CD4-positive, alpha-beta memory T cell (primary cell): ENCODE measurements at places on chromosomes 5 and 9.

- H3K27me3 ChIP-seq, result no peaks in the 10 kb centered on the region
- no peak overlapping the region for H3K4me3 ChIP-seq
- DNase-seq, result no peak
- H3K27ac ChIP-seq, result no peak overlapping the region
These were observed 264.8 kb downstream of the KIAA0825 start for GRCh38 chr5:94353605-94354004.

DNA sequence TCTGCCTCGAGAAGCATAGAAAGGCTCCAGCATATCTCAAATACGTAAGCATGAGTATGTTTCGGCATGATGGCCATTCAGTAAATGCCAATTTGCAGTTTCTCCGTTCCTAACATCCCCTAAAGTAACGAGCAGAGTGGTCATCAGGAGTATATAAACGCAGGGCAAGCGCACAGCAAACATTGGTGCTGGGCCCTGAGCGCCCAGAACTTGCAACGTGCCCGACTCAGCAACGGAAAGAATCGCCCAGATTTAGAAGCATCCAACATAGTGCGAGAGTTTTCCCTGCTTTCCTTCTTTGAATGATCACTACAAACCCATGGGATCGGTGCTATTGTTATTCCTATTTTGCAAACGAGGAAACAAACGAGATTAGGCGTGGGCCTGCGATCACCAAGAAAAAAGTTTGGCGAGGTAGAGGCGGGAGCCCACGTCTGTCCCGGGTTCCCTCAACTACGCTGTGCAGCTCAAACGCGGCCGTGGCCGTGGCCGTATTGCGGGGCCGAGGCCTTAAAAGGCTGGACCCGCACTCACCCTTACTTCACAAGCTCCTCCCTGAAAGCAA, 505 bp downstream of the RPS14 start:
- H3K4me3 ChIP-seq, result peak overlapping the region; percentile 99
- H3K27me3 ChIP-seq, result no peaks in the 10 kb centered on the region
- H3K36me3 ChIP-seq, result peaks cover 40% of the 10 kb centered on the region
- H3K4me1 ChIP-seq, result peaks cover 28% of the 10 kb centered on the region
- no peak for DNase-seq
- H3K27ac ChIP-seq, result peak overlapping the region; percentile 99

DNA sequence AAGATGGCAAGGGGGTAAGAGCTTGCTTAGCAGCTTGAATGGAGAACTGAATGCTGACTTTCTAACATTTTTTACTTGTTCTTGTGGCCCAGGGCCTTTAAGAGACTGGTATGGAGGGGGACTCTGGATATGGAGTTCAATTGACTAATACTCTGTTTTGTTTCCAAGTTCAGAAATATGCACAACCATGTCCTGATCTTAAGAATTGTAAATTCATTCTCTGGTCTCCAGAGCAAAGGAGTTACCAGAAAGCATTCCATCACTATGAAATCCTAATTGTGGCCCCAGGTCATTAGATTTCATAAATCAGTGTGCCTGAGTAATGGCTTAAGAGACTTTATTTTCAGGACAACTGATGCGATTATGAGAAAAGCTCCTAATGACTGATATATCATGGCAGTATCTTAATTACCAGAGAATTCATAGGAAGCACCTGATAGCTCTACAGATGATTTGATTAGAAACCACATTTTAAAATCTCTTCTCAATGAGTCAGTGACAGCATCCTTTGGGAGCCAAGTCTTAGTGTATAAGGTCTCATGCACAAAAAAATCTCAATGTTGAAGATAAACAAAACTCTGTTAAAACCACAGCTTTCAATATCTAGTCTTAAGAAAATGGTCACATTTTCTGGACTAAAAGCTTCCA, 613.6 kb upstream of the KLF4 start:
- H3K27me3 ChIP-seq, result no peaks in the 10 kb centered on the region
- no peaks in the 10 kb centered on the region for H3K36me3 ChIP-seq
- H3K27ac ChIP-seq, result no peak overlapping the region

- H3K36me3 ChIP-seq, result no peaks in the 10 kb centered on the region
- no peak overlapping the region for H3K27ac ChIP-seq
- no peaks in the 10 kb centered on the region for H3K27me3 ChIP-seq
These were observed 74.1 kb downstream of the SLC38A9 start for GRCh38 chr5:55638051-55638450.

DNA sequence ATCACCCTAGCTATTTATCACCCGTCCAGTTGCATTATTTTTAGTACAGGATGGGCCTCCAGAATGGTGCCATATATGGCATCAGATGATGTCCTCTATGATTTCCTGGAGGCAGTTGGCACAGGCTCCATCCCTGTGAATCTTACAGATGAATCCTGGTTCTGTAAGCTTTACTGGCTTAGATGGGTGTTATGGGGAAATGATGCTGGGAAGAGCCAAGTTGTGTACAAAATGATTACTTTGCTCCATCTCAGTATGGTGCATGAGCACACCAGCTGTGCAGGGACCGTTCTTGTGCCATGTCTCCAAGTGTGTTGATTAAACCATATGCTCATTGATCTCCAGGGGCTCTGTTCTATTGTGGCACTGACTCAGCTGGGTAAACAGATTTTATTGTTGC, 755.7 kb downstream of the TLR4 start:
- H3K4me3 ChIP-seq, result no peak overlapping the region
- DNase-seq, result no peak
- H3K4me1 ChIP-seq, result no peaks in the 10 kb centered on the region
- H3K27me3 ChIP-seq, result no peaks in the 10 kb centered on the region

GRCh38 chr9:121284733-121285451, 16.9 kb downstream of the GSN start:
- no peaks in the 10 kb centered on the region for H3K27me3 ChIP-seq
- no peak overlapping the region for H3K27ac ChIP-seq
- no peaks in the 10 kb centered on the region for H3K36me3 ChIP-seq
- H3K4me3 ChIP-seq, result no peak overlapping the region
- DNase-seq, result no peak

GRCh38 chr9:7130266-7130820, 372.6 kb downstream of the KDM4C start:
- no peak overlapping the region for H3K27ac ChIP-seq
- DNase-seq, result no peak
